ENCODE measurements at places on chromosomes 5 and 9. TPM values are rescaled to one million over a fixed set of nuclear protein-coding genes. Genes with fewer than 3 reads are reported as not detected.

DNA sequence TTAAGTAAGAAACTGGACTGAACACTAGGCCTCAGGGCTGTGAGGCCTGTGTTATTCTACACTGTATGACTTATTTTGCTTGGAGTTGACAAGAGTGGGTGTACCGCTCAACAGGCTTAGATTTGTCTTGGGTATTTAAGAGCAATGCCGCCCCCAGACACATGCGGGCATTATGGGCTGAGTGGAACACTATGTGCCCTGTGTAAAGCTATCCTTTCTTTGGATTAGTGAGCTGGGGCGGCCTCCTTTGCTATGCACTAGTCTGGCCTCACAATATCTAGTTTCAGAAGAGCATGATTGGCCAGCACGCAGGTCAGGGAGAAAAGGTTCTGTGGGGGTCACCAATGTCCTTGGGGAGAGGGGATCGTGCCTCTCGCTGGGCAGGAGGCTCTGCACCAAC is 206.3 kb upstream of the GDNF start:
- no peak for DNase-seq

- no peak for DNase-seq
Measured at GRCh38 chr5:167649471-167649870, 642.0 kb upstream of the WWC1 start.

GRCh38 chr5:113124265-113124664 is 147.7 kb downstream of the DCP2 start:
- DNase-seq, result no peak

- DNase-seq, result no peak
Measured at GRCh38 chr5:61261136-61261535, 70.9 kb upstream of the ZSWIM6 start.

The ANKS6 gene
- 18.6 TPM for total RNA-seq

The SNX24 gene
- 6.4 TPM for total RNA-seq

The C5orf52 gene
- total RNA-seq, result not detected
